ENCODE measurements at places on chromosomes 1 and 21.

GRCh38 chr1:203769505-203770343, 4.7 kb downstream of the LAX1 start:
- DNase-seq: peak; percentile 85

- peak; percentile 44 for DNase-seq
Measured at GRCh38 chr1:201254625-201255478, 28.5 kb upstream of the PKP1 start.

- DNase-seq: no peak
Measured at GRCh38 chr21:14981246-14981645, 83.6 kb downstream of the NRIP1 start.

GRCh38 chr1:85182700-85183099, 18.1 kb downstream of the SYDE2 start:
- DNase-seq: no peak

- DNase-seq: no peak
Measured at GRCh38 chr1:23079025-23079424, 59.8 kb downstream of the KDM1A start.

- DNase-seq: peak; percentile 70
Measured at GRCh38 chr1:3069491-3070308, 697 bp downstream of the PRDM16 start.

DNA sequence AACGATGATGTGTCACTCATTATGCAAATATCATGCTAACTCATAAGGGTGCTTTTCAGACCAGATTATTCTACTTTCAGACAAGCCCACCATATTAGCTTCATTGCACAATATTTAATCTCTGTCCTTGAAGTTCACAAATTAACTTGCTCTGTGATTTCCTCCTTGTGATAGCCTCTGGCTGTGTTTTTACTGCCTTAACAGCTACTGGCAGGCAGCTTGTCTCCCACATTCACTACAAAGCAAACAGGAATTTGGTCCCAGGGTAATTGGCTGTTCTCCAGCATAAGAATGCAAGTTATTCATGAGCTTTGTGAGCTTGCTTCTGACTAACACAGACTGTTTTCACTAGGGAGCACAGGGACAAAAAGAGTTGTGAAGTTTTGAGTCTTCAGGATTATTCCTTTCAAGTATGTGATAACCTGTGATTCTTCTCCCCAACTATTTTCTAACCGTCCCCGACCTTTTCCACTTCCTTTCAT, 87.9 kb upstream of the HMCN1 start:
- peak; percentile 99 for DNase-seq

DNA sequence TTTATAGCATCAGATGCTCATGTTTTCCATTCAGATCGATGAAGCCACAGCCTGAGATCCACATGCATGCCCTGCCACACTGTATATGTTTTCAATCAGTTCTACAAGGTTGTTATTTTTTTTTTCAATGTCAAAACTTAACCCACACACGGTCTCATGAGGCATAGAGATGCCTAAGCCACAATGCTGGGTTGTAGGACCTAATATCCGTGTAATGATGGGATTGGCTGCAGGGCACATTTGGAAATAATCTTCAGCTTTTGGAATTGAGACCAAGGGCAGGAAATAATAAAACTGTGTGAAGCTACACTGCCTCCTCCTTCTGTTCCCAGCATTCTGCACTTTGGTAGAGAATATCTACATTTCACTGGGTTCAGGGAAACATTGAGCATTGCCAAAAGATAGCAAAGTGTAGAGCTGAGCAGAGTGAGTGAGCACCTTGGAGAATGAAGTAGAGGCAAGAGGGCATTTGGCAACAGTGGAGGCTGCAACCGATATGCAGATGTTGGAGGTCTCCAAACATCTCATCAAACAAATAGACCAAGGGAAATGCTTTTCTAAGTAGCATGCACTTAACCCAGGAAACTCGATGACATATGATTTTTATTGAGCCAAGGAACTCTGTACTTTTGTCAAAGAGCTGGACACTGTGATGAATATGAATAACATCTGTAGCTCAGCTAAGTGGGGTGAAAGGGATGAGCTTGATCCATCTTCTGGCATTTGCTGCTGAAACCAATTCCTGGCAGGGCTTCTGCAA, 176.7 kb downstream of the LYPLAL1 start:
- no peak for DNase-seq

DNA sequence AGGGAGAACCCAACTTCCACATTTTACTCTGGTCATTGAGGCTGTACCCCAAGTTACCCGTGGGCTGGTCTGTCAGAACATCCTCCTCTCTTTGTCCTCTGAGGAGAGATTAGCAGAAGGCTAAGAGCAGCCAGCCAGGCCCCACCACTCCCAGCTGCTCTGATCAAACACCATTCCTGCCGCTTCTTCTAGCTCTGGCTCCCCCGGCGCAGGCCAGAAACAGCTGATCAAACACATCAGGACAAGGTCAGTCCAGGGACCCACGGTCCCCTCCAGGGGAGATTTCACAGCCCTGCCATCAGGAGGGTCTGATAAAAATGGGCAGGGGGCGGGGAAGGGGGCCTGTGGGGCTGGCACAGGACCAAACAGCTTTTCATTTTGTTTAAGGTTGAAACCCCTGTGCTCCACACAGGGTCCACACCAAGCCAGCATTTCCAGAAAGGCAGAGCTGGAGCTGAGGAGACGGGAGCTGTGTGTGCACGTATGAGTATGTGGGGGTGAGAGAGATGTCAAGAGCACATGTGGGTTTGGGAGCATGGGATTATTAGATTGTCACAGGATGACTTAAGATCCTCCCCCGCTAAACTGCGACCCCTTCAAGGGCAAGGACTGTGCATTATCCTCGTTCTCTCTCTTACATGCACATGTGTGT, 29.9 kb upstream of the EPHA8 start:
- DNase-seq: no peak

DNA sequence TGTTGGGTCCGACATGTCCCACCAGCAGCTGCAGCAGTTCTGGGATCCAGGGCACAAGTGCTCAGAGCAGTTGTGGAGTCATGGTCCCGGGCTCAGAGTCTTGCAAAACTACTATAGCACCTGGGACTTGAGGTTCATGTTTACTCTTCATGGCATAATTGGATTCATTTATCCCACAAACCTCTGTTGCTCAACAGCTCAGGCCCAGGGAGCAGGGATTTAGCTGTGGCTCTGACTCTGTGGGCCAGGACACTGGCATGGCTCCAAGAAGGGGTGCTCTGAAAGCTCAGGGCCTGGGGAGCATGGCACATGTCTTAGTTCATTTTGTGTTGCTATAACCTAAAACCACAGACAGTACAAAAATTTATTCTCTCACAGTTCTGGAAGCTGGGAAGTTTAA, 626.7 kb upstream of the ADGRL2 start:
- no peak for DNase-seq

DNA sequence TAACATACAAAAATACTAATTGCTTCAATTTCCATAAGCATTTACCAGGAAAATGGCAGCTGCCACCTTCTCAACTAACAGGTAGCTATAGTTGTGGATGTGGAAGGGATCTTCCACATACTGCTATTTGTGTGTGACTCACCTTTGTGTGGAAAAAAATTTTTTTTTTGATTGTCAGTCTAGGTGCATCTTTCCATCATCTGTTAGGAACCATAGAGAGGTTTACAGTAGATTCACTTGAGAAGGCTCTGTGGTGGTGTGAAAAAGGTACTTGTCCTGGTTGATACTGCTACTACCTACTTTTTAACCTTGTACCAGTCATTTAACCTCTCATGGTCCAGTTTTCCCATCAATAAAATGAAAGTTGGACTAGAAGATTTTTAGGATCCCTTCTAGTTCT, 12.9 kb downstream of the DDX20 start:
- no peak for DNase-seq

DNA sequence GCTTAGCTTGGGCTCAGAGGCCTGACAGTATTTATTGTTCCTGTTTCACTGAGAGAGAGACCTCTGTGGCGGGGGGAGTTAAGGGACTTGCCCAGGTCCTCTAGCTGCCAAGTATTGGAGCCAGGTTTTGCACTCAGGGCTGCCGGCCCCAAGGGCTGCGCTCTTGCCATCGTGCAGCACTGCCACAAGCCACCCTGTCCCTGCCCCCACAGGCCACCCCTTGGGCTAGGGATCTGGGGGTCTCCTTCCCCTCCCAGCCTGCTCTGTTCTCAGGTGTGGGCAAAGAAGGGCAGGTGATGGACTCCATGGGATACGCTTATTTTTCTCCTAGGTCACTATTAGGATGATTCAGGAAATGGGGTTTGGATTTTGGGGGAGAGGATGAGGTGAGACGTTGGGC, 8.7 kb downstream of the KIAA1614 start:
- no peak for DNase-seq

DNA sequence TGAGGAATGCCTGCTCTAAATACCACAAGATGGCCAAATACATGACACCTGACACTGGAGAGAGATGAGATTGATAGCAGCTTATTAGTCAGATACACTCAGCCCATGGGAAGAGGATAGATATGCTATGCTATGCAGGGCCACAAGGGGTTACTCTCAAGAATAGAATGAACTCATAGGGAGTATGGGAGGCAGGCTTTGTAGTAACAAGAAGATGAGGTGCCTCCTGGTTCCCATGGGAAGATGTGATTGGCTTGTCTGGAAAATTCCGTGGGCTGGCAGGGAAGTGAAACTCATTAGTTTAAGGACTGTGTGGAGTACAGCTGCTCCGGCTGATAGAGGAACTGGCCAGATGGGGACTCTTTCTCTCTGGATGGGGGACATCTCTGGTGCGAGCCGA, 16.5 kb downstream of the CCDC30 start:
- DNase-seq: no peak

DNA sequence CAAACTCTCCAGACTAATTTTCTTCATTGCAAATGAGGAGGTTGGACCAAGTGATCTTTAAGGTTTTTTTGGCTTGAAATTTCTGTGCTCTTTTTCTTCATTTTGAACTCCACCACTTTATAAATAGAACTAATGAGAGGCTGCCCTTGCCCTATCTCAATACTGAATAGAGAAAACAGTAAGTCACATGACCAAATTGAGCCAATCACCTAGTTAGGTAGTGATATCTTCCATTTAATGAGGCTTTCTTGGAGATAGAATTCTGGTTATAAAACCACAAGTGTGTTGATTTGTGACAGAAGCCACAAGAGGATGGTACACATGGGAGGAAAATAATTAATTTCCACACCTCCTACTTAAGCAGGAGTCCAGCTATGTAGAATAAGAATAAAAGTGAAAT, 263.4 kb upstream of the SNX7 start:
- no peak for DNase-seq

DNA sequence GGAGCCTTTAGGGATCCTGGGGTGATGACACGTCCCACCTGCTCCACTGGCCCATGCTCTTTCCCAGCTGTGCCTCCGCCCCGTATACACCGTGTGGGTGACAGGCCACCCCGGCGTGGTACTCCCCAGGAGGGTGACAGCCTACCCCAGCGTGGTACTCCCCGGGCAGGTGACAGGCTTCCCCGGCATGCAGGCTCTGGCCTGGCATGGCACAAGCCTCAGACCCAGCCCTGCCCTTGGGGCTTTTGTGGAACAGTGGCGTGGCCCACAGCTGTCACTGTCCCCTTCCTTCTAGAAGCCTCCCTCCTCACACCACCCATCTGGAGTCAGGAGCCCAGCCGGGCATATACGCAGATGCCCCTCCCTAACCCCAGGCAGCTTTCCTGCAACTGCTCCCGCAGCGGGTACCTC, 4.7 kb upstream of the PFKL start:
- peak; percentile 19 for DNase-seq

GRCh38 chr21:44984428-44984791, 44.6 kb downstream of the SLX9 start:
- DNase-seq: no peak

DNA sequence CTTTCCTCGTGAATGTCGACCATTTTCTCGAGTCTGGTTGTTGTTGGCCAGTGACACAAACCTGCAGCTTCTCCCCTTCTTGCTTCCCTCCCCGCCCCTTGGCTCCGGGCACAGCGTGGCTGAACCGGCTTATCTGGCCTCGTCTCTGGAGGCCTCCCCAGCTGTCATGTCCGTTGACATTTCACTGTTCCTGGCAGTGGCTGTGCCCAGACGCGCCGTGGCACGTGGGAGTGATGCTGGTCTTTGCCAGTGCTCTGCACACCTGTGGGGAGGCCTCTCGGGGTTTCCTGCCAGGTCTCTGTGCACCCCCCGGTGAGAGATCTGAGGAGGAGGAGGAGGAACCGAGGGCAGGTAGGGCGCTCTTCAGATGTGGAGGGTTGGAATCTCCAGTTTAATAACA, 23.7 kb downstream of the SKI start:
- DNase-seq: no peak

DNA sequence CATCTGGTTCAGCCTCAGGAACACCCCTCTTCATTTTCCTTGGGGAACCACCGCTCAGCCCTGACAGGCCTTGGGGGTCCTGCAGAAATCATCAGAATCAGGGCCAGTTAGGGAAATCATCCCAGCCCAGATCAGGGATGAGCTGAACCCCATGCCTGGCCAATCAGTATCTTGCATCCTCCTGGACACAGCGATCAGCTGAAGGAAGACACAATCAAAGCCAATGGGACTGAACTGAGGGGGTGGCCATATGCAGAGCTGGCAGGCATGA, 395.4 kb downstream of the MATN1 start:
- DNase-seq: no peak

DNA sequence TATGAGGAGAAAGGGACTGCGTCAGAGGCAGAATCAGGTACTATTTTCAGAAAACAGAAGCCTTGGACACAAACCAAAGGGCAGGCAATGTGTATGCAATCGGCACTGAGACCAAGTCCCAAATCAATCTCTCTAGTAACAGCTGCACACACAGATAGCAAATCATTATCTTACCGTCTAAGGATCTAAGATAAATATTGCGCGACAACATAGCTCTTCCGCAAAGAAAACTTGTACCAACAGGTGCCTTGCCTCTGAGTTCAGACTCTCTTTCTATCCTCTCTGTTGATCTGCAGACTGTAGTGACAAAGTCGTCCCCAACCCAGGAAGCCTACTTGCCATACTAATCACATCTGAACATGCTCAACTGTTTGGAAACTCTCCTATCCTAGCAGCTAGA, 22.6 kb upstream of the SAMD13 start:
- no peak for DNase-seq

- DNase-seq: no peak
Measured at GRCh38 chr1:52294580-52294979, 71.4 kb downstream of the CC2D1B start.

DNA sequence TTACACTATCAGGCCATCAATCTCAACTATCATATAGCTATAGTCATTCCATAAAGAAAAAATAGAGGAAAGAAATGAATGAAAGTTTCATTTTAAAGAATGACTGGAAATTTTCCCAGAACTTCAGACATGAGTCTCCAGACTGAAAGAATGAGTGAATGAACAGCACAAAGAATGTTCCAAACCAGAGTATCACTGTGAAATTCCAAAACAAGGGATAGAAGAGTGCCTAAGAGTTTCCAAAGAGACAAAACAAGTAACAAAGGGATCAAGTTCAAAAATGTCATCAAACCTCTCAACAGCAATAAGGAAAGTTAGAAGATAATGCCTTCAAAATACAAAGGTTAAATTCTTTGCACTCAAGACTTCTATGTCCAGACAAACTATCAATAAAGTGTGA, 114.9 kb downstream of the DENND1B start:
- peak; percentile 14 for DNase-seq
